ENCODE measurements at places on chromosomes 2 and 18. TPM values are rescaled to one million over a fixed set of nuclear protein-coding genes. Genes with fewer than 3 reads are reported as not detected.

Gene DAW1
- not detected for polyA plus RNA-seq

Gene TUBA4B
- polyA plus RNA-seq, result not detected

Gene ALLC
- not detected for polyA plus RNA-seq

Gene SERPINB3
- not detected for polyA plus RNA-seq

Gene LYPD6B
- polyA plus RNA-seq, result 0.22 TPM

Gene DSC2
- polyA plus RNA-seq, result 0.22 TPM

Gene AMER3
- polyA plus RNA-seq, result 5.7 TPM

Gene NCOA1
- polyA plus RNA-seq, result 37.4 TPM

Gene FZD7
- 5.3 TPM for polyA plus RNA-seq

Gene SULT1C4
- polyA plus RNA-seq, result 9.2 TPM

Gene POTEI
- polyA plus RNA-seq, result not detected

Gene CD207
- polyA plus RNA-seq, result 0.39 TPM

Gene USP14
- 29.4 TPM for polyA plus RNA-seq

Gene DUSP19
- polyA plus RNA-seq, result 0.95 TPM

Gene ARHGEF33
- polyA plus RNA-seq, result 1.0 TPM

Gene ABCA12
- polyA plus RNA-seq, result not detected

Gene SP140
- not detected for polyA plus RNA-seq

Gene REG3G
- polyA plus RNA-seq, result not detected

Gene COLEC11
- polyA plus RNA-seq, result 3.8 TPM
